Stimulated activated CD8-positive, alpha-beta memory T cell treated with anti-CD3 and anti-CD28 coated beads, Interleukin-15, amount 100 ng/mL, for 1 hour (primary cell): ENCODE measurements at places on chromosomes 2 and 18.

DNA sequence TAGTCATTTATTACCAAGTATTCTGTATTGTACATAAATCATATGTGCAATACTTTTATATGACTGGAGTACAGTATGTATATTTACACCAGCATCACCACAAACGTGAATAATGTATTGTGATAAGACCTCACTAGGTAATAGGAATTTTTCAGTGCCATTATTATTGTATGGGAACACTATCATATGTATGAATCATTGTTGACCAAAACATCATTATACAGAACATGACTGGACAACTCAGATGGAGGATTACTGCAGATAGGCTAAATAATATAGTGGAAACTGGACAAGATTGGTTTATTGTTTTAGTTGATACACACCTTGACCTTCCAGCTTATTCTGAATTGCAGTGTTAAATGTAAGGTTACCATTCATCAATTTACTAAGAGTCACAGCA is 33.4 kb downstream of the VAPA start:
- no peak for DNase-seq

DNA sequence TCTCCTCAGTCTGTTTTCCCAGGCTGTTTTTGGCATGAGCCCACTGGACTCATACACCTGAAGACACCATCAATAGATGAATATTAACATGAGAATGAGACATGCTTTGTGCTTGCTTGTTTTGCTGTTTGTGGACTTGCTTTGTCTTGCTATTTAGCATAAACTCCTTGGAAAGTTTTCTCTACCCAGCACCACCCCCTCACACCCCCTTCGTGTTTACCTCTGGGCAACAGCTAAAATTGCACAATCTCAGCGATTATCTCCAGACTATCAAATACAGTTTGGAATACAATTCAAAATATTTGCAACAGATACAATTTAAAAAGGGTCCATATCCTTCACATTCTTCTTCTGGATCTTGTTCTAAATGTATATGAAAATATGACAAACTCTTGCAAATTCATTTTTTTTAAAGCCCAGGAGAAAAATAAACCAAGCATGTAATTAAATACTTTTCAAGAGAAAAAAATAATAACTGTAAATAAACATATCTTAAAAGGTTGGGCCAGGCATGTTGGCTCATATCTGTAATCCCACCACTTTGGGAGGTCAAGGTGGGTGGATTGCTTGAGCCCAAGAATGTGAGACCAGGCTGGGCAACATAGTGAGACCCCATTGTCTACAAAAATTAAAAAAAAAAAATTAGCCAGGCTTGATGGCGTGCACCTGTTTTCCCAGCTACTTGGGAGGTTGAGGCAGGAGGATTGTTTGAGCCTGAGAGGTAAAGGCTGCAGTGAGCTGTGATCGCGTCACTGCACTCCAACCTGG is 32.3 kb upstream of the PMAIP1 start:
- no peak for DNase-seq

- no peak for DNase-seq
Measured at GRCh38 chr2:175575346-175576258, 394.1 kb upstream of the ATP5MC3 start.

- no peak for DNase-seq
Measured at GRCh38 chr18:47108998-47109405, 41.3 kb downstream of the HDHD2 start.

GRCh38 chr2:237180987-237181386 is 95.3 kb downstream of the COPS8 start:
- no peak for DNase-seq

- DNase-seq = no peak
Measured at GRCh38 chr2:170814533-170815230, 2.0 kb upstream of the GAD1 start.

DNA sequence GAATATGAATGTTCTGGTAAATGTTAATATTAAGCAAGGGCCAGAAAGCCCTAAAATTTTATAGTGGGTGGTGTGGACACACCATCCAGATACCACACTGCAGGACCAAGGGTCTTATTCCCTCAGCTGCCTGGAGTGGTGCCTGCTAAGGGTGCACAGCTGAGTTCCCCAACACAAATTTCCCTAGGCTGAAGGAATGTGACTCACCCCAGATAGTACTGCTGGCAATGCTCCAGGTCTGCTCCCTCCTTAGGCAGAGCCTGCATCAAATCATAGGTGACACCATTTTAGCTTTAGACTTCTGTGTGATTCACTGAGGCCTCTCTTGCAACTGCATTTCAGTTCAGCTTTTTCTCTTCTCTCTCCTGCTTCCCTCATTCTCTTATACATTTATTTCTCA is 321.1 kb downstream of the SATB2 start:
- no peak for DNase-seq

GRCh38 chr2:229431327-229431954 is 160.4 kb upstream of the PID1 start:
- no peak for DNase-seq

GRCh38 chr2:10272464-10272863 is 30.2 kb upstream of the HPCAL1 start:
- DNase-seq = no peak

DNA sequence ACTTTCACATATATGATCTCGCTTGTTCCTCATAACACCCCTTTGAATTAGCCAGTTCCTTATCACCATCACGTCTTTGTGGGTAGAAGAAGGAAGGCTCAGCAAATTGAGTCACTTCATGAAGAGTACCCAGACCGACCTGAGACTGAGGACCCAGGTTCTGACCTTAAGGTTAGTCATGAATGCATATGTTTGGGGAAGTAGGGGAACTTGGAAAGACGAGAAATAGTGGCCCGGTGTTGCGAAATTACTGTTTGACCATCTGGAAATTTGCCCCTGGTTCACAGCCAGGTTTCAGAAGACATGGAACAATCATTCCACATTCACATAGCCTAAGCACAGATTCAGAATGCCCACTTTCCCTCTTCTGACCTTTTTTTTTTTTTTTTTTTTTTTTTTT is 59.8 kb downstream of the MEIS1 start:
- DNase-seq = no peak

DNA sequence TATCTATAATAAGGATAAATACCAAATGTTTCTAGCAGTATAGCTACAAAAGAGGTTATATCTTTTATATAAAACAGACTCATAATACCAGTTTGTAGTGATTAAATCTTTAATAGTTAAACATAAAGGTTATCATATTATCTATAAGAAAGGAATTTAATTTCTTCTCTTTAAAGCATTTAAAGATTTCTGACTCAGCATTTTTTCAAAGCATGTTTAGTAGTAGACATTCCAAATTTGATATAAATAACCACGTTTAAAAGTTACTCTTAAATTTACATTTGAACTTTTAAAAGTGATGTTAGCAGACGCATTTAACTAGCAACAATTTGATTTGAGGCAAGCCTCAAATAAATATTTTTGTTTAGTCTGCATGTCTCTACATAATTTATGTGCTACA is 1508.0 kb upstream of the NXPH2 start:
- no peak for DNase-seq

DNA sequence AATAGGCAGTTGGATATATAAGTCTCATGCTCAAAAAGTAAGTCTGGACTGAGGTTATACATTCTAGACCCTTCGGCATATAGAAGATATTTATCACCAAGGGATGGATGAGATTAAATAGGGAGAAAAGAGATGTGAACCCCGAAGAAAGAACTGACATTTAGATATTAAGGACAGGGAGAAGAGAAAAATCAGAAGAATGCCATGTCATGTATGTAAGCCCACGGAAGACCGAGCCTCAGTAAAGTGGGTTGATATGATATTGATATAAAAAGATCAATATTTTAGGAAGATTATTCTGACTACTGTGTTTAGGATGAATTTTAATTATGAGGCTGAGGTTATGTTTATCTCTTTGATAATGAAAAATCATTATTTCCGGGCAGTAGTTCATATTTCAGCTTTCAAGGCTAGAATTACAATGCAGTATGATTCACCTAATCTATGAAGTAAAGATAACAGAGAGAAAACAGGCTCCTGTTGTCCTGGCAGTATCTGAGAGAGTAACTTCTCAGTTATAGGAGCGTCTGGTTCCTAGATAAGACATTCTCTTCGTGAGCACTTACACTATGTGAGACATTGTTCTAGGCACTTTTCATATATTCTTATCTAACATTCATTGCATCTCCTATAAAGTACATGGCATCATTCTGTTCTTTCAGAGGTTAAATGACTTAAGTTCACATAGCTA is 83.0 kb downstream of the UBR3 start:
- no peak for DNase-seq

DNA sequence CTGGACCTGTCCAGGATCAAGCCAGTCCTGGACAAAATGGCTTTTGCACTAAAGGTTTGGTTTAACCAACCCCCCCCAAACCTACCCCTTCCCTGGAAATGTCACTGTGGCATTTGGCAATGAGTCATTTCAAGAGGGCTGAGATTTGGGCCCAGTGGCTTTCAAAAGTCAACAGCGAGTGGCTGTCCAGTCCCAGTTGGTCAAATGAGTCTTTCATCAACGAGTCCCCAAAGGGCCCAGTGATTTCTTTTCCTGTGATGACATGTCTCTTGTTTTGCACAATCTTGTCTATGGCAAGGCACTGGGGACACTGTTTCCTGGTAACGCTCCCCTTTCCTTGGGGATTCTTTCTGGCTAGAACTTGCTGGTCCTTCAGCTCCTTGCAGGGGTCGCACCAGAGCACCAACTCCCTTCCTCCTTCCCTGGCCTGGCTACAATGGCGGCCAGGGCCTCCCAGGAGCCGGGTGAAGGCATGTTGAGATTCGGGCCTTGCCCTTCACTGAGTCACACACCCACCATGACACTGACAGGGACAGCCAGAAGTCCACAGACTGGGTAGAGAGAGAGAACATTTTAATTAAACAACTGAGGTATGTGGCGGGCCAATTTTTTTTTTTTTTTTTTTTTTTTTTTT is 87.2 kb downstream of the SMAD7 start:
- DNase-seq = no peak

DNA sequence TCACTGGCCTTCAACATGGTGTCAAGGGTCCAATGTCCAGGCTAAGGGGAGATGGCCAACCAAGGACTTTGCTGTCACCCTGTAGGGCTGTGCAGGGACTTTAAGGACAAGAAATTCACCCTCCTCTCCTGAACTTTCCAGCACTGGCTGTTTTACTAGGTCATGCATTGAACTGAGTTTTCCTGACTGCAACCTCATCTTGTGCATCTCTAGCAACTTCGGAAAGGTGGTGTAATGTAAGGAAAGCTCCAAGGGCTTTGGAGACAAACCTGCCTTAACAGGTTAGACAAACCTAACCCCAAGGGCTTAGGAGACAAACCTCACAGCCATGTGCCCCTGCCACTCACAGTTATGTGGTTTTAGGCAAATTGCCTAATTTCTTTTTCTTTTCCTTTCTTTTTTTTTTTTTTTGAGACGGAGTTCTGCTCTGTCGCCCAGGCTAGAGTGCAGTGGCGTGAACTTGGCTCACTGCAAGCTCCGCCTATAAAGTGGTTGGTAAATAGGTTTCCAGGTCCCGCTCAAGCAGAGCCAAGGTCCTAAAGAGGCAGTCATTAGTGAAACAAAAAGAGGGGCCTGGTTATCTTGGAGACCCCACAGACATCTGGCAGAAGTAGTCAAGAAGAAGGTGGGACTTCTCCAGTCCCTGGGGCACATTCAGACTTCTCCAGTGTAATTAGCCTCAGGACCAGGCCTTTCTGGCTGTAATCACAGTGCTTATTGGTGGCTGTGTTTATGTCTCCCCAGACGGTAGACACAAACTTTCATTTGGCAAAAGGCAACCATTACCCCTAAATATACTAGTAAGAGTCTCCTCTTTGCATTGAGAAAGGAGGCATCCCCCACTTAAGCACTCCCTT is 37.6 kb upstream of the PMAIP1 start:
- no peak for DNase-seq

- no peak for DNase-seq
Measured at GRCh38 chr2:50333529-50334228, 698.3 kb downstream of the NRXN1 start.

- no peak for DNase-seq
Measured at GRCh38 chr2:68588589-68588988, 54.8 kb upstream of the PROKR1 start.

DNA sequence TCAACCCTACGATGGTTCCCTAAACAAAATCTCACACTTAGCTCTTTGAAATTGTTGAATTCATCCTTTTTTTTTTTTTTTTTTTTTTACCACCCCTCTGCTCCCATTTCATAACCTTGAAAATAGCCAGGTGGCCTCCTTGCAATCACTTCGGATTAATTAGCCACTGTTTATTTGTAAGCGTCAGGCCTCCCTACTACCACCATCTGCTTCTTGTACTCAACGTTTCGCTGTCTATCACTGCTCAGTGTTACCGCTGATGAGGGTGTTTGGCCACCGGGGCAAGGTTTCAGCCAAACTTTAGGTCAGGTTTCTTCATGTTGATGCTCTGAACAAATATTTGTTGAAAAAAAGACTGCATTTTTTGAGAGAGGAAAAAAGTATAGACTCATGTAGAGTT is 183.2 kb downstream of the EPHA4 start:
- DNase-seq = no peak

DNA sequence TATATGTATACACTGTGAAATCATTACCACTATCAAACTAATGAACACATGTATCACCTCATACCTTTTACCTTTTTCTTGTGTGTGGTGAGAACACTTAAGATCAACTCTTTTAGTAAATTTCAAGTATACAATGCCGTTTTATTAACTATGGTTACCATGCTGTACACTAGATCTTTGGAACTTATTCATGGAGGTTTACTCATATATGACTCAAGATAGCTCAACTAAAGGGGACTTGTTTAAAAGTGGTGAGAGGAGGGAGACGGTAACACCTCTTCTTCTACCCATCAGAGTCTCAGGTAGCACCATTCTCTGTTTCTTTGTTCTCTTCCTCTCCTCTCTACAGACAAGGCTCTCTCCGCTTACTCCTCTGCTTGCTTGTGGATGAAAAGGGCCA is 36.1 kb upstream of the TMEM178A start:
- no peak for DNase-seq

GRCh38 chr18:55149994-55150393 is 190.7 kb upstream of the CCDC68 start:
- DNase-seq = no peak

DNA sequence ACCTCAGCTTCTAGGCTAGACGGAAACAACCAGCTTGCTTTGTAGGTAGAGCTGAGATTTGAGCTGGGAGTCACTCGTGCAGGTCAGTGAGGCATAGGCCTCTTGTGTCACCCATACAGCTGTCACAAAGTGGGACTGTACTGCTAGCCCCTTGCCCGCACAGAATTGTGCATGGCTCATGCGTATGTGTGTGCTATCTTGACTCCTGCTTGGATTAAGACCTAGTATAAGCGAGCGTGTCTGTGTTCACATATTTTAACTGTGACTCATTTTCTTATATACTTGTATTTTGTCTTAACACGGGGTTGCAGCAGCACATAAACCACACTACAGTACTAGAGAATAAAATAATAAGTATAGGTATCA is 20.1 kb downstream of the CEP68 start:
- no peak for DNase-seq

- no peak for DNase-seq
Measured at GRCh38 chr2:212536817-212537725, 1.5 kb downstream of the ERBB4 start.

- DNase-seq = no peak
Measured at GRCh38 chr18:22069916-22070315, 99.5 kb upstream of the GATA6 start.

GRCh38 chr2:95007822-95008221 is 17.7 kb upstream of the MAL start:
- no peak for DNase-seq

- DNase-seq = no peak
Measured at GRCh38 chr18:61710082-61710620, 182.7 kb downstream of the RNF152 start.
